ENCODE measurements at places on chromosomes 2 and 18.
A peak's percentile ranks its signal among the peaks of the same experiment; 100 is the strongest.

- DNase-seq: no peak
Measured at GRCh38 chr2:140701726-140702125, 1429.1 kb downstream of the LRP1B start.

- DNase-seq: no peak
Measured at GRCh38 chr2:179260224-179260623, 4.4 kb downstream of the SESTD1 start.

GRCh38 chr2:123366239-123366837 lies 658.7 kb upstream of the CNTNAP5 start:
- no peak for DNase-seq

GRCh38 chr2:170525566-170525900 lies 189.6 kb upstream of the SP5 start:
- DNase-seq: no peak

DNA sequence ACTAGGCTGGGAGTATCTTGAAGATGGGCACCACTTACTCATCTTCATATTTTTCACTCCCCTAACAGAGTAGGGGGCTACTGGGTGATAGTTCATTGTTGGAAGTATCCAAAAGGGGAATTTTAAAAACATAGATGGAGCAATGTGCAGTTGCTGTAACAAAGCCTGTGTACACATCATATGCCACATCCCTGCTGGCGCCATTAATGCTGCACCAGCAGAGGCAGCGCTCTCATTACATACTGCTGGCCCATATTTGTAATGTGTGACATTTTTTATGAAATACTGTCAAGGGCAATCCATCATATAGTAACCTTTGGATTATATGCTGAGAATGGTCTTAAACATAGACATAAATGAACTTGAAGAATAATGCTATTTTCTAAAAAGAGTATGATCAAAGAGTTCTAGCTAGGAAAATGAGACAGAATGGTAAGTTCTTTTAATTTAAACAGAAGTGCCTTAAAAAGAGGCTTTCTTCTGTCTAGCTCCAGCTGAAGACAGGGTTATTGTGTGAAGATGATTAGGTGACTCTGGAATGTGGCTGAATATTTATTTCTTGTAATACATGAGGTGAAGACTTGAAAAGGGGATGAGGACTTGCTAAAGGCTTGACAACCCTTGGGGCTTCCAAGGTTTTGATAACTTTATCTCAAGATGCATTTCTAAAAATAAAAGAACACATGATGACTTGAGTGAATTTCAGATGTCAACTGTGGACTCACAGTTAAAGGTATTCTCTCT lies 2.4 kb upstream of the TMEM178A start:
- no peak for DNase-seq

DNA sequence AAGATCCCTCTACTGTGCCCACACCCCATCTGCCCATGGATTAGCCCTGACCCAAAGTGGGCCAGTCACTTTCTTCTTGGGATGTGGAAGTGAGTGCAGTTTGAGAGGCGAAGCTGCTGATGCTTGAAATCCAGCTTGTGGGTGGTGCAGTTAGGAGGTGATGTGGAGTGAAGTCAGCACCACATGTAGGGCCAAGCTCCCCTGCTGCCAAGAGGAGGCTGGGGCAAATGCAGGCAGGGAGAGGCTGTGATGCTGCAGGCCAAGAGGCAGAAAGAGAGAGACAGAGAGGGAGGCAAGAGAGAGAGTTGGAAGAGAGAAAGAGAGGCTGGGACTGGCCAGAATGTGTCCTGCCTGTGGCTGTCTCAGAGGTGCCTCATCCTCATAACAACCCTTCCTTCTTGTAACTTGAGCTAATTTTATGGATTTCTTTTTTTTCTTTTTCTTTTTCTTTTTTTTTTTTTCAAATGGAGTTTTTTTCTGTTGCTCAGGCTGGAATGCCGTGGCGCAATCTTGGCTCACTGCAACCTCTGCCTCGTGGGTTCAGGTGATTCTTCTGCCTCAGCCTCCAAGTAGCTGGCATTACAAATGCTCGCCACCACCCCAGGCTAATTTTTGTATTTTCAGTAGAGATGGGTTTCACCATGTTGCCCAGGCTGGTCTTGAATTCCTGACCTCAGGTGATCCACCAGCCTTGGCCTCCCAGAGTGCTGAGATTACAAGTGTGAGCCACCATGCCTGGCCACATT lies 35.3 kb upstream of the CAB39 start:
- DNase-seq: no peak

GRCh38 chr2:180411661-180412060 lies 404.6 kb upstream of the CWC22 start:
- DNase-seq: no peak

DNA sequence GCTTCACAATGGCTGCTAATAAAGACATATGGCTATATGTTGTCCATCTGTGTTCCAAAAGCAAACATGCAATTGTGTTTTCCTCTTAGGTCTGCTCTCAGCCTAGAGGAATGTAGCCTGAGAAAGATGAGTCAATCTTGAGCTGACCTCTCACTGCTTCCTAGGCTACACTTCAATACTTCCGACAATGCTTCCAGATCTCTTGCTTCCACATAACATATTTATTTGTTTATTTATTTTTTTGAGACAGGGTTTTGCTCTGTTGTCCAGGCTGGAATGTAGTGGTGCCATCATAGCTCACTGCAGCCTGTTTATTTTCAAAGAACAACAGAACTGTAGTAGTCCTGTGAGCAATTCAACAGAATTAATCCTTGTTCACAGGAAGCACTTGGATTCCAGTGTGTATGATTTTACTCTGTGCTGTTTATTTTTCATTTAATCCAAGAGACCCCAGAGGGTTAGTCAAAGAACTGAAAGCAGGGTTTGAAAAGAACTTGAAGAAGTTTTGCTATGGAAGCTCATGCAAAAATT lies 437.9 kb downstream of the TXNL1 start:
- no peak for DNase-seq

DNA sequence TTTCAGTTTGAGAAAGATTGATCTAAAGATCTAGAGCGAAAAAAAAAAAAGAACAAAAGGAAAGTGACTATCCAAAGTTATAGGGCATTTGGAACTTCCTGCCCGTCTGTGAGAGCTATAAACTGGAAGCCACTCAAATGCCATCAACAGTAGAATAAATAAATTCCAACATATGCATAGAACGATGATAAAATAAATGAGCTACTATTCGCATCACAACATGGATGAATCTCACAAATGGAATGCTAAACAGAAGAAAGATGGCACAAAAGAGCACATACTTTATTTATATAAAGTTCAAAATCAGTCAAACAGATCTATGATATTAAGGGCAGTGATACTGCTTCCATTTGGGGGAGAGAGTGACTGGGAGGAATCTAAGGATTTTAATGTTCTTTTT lies 128.8 kb downstream of the TTC32 start:
- no peak for DNase-seq

DNA sequence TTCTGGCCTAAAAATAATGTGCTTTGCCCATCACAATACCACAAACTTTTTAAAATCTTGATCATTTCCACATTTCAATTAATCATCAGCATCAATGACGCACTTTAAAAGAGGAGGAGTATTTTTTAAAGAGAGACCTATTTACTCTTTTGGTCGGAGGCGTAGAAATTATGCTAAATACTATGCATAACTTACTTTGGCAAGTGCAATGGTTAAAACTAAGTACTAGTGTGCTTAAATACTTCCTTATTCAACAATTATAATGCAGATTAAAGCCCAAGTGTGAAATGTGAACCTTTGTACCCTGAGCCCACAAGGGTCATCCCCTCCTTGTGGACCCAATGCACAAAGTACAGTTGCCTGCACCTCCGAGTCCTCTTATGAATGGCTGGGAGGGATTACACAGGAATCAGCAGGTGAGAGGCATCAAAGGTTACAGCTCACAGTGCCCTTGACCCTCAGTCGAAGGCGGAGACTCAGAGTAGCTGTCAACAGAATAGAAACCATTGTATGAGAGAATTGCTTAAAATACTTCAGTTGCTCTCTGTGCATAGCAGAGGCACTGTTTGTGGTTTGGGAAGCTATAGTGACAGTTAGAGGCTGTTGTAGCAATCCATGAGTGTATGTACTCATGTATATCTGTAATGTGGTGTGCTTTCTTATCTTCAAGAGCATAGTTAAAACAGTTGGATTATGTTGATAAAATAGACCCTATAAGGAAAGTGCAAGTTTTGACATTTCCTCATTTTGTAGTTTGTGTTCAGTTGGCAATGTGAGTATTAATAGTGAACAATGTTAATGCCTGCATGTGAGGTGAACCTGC lies 151.7 kb upstream of the ITGA4 start:
- peak; percentile 45 for DNase-seq

DNA sequence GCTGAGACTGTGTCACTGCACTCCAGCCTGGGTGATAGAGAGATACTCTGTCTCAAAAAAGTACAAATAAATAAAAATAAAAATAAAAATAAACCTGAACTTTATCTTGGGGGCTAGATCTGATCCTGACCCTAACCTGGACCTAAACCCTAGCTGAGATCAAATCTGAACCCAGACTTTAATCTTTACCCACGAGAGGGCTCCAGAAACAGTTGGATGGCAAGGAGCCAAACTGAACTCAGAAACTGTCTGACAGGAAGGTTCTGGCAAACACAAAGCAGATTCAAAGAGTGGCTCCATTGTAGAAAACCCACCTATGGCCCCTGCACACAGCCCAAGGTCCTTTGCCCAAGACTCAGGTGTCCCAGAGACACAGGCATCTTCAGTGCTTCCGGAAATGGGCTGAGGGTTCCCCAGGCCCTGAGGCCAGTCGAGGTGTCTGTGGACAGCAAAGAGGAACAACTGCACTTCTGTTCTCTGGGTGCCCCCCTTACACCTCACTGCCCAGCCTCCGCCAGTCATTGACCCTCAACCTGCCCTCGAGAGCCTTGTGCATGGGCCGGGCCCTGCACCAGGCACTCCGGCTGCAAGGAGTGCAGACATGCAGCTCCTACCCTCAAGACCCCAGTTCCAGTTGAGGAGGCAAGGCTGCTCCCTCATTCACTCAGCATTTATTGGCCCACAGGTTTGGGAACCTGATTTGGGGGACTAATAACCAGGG lies 95.2 kb downstream of the TFCP2L1 start:
- DNase-seq: no peak

DNA sequence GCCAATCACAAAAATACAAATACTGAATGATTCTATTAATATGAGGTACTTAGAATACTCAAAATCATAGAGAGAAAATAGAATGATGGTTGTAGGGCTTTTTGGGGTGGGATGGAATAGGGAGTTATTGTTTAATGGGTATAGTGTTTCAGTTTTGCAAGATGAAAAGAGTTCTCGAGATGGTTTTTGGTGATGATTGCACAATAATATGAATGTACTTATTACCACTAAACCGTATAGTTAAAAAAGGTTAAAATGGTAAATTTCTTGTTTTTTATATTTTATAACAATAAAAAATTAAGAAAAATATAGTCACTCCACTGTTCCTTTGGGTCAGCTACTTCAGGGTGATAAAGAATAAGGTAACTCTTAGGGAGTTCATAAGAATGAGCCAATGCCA lies 560.1 kb downstream of the TDRD15 start:
- no peak for DNase-seq

- no peak for DNase-seq
Measured at GRCh38 chr2:235045973-235046343, 94.1 kb downstream of the SH3BP4 start.

GRCh38 chr18:67600181-67601180 lies 84.0 kb upstream of the DSEL start:
- no peak for DNase-seq

GRCh38 chr2:33001823-33002222 lies 55.1 kb downstream of the LTBP1 start:
- DNase-seq: no peak

DNA sequence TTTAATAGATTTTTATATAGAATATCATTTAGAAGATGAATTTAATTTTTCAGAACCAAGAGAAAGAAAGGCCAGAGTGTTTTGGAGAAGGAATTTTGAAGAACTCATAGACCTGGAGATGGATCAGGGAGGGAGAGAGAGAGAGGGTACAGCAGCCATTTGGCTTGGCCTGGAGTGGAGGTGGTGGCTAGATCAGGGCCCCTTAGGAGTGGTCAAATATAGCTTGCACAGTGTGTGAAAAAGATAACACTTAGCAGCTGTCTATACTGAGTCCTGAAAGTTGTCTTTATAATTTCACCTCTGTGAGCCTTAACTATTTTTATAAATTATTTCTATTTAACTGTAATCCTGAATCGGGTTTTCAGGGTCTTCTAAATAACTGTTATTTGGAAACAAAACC lies 38.8 kb upstream of the ACYP2 start:
- no peak for DNase-seq

DNA sequence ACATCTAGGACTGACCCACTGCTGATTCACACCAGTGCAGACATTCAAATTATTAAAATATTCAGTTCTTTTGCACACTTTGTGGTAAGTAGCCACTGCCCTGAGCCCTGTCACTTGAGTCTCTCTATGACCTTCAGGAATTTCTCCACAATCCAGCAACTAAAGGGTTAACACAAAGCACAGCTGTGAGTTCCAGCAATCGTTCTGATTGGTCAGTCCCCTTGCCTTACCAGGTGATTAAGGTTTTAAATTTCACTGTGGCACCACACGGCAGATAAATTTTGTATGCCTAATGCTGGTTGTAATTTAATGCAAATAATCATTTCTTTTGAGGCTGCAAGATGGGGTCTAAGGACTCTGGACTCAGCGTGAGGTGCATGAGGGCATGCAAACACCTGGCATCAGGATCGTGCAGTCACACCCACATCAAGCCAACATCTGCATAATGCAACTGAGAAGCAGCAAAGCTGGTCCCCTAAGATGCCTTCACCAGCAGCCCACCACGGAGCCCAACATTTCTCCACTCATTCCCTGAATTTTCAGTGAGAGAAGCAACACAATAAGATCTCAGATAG lies 36.6 kb downstream of the SLC14A1 start:
- DNase-seq: no peak
